NT2/D1 (cell line): ENCODE measurements at places on chromosomes 7 and 10.

- no peak for DNase-seq
Measured at GRCh38 chr10:44468965-44469364, 84.1 kb upstream of the CXCL12 start.

DNA sequence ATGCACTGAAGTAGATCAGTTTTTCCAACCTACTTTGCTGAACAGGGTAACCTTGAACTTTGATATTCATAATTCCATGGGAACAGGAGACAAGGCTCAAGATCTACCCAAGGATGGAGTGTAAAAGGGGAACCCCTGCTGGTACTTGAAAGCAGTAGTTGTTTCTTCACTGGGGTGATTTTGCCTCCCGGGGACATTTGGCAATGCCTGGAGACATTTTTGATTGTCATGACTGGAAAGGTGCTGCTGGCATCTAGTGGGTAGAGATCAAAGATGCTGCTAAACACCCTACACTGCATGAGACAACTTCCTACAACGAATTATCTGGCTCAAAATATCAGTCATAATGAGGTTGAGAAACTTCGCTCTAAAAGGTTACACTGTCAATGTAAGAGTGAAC is 214.8 kb upstream of the CTBP2 start:
- no peak for DNase-seq

- no peak for DNase-seq
Measured at GRCh38 chr10:119246862-119247549, 39.6 kb downstream of the GRK5 start.

DNA sequence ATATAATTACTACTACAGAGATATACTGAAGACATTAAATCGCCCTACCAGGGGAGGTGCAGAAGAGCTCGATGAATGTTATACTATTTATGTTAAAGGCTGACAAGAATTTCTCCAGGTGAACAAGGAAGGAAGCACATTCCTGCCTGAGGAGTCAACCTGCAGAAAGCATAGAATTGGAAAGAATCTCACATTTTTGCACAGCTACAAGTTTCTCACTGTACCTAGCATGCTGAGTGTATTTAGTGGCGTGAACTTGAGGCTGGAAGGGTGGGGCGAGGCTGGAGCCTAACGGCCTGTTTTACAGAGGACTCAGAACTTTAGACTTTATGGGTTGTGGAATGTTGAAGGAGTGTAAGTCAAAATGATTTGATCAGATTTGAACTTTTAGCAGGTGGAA is 373.6 kb upstream of the LRGUK start:
- no peak for DNase-seq

- DNase-seq, result peak; percentile 25
Measured at GRCh38 chr7:156578978-156579430, 61.6 kb upstream of the RNF32 start.

DNA sequence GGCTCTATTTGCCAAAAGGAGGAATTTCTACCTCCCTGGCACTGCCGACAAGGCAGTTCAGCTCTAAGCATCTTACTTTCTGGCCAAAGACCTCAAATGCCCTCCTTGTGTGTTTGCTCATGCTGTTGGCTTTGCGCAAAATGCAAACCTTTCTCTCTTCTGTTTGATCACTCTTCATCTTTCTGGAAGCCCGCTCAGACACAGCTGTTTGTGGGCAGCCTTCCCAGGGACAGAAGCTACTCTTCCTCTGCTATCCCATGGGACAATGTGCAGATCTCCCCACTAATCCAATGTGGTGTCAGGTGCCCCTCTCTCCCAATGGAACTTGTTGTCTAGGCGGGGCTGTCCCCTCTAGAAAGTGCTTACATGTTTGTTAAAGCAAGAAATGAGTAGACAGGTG is 278.7 kb downstream of the CCSER2 start:
- no peak for DNase-seq

- no peak for DNase-seq
Measured at GRCh38 chr10:71283876-71284275, 35.2 kb upstream of the SLC29A3 start.

- peak; percentile 33 for DNase-seq
Measured at GRCh38 chr7:80699045-80699638, 60.7 kb downstream of the CD36 start.
